ENCODE measurements at places on chromosomes 2 and 18. TPM values are rescaled to one million over a fixed set of nuclear protein-coding genes. Genes with fewer than 3 reads are reported as not detected.
A peak's percentile ranks its signal among the peaks of the same experiment; 100 is the strongest.

EVA1A gene
- total RNA-seq, result not detected

GRCh38 chr2:31388736-31389135 lies 25.8 kb downstream of the XDH start:
- H3K4me1 ChIP-seq, result peaks cover 14% of the 10 kb centered on the region
- peaks cover 37% of the 10 kb centered on the region for H3K27me3 ChIP-seq
- no peak overlapping the region for H3K4me3 ChIP-seq
- no peaks in the 10 kb centered on the region for H3K36me3 ChIP-seq
- no peak overlapping the region for H3K27ac ChIP-seq

RAB27B gene
- total RNA-seq, result 0.66 TPM

LOXHD1 gene
- 0.26 TPM for total RNA-seq

DNA sequence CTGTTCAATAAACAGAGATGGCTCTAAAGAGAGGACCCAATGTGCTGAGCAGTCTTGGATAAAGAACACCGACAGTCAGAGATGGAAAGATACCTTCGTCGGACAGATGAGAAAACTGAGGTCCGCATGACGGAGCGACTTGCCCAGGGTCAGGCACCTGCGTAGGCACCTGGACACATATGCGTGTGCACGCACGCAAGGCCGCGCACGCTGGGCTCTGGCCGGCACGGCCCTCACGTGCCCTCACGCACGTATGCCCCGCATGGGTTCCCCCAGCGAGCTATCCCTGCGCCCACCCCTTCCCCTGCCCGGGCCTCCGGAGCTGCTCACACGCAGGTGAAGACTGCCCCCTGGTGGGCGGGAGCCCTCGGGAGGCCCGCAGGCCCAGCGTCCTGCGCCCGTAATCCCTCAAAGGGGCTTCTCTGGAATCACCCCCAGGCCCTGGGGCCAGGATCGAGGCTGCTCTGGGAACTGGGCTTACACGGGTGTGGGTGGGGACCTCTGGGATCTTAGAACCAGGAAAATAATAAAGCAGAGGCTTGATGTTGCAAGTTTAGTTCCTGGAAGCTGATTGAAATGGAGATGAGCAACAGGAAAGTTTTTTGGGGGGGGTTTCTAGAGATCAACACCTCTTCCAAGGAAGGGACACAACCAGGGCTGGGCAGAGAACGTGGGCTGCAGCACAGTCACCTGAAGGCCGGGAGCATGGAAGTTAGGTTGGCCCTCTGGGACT lies 246.3 kb downstream of the TNS1 start:
- no peak overlapping the region for H3K27ac ChIP-seq
- H3K4me3 ChIP-seq, result peak overlapping the region; percentile 38
- H3K36me3 ChIP-seq, result peaks cover 2% of the 10 kb centered on the region
- peaks cover 22% of the 10 kb centered on the region for H3K4me1 ChIP-seq
- DNase-seq, result peak; percentile 72

NRP2 gene
- total RNA-seq, result 0.26 TPM

GRCh38 chr18:6021306-6022073 lies 126.2 kb upstream of the TMEM200C start:
- no peaks in the 10 kb centered on the region for H3K36me3 ChIP-seq
- H3K27me3 ChIP-seq, result no peaks in the 10 kb centered on the region
- no peak overlapping the region for H3K27ac ChIP-seq
- DNase-seq, result no peak
- no peak overlapping the region for H3K4me3 ChIP-seq
- H3K4me1 ChIP-seq, result no peaks in the 10 kb centered on the region

GRCh38 chr2:69628325-69629021 lies 15.1 kb downstream of the AAK1 start:
- H3K36me3 ChIP-seq, result peaks cover 12% of the 10 kb centered on the region
- H3K27ac ChIP-seq, result no peak overlapping the region
- peaks cover 22% of the 10 kb centered on the region for H3K4me1 ChIP-seq
- DNase-seq, result no peak
- no peaks in the 10 kb centered on the region for H3K27me3 ChIP-seq

DNA sequence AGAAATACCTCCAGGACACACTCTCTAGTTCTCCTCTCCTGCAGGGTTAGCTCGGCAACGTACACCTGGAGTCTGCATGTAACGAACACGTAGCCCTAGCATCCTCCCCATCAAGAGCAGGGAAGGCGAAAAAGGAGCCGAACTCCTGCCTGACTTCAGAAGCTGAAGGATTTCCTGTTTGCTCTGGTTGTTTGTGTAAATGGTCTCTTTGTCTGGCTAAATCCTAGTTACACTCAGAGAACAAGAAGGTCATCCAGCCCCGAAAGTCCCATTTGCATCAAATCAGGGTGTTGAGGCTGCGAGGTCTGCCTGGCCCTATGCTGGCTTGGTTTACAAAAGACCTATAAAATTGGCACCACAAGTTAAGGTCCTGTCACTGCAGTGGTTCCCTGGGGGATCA lies 66.4 kb upstream of the POMC start:
- H3K4me3 ChIP-seq, result no peak overlapping the region
- H3K36me3 ChIP-seq, result peaks cover 24% of the 10 kb centered on the region
- H3K27ac ChIP-seq, result no peak overlapping the region
- no peaks in the 10 kb centered on the region for H3K27me3 ChIP-seq
- DNase-seq, result no peak

DNA sequence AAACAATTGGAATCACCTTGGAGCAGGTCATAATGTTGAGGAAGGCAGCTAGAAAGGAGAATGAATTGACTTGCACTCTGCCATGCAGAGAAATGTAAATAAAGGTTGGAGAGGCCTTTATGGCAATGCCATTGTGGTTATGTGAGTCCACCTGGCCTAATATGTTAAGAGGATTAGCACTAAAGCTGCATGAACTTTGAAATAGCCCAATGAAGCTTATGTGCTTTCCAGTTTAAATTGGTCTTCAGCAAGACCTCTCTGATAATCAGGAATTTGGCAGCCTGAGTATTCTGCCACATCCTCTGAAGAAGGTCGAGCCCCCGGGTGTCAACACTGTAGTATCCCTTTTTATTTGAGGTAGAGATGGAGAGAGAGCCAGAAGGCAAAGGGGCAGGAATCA lies 464.9 kb downstream of the CDH2 start:
- H3K4me1 ChIP-seq, result no peaks in the 10 kb centered on the region
- H3K27ac ChIP-seq, result no peak overlapping the region
- no peaks in the 10 kb centered on the region for H3K27me3 ChIP-seq
- H3K4me3 ChIP-seq, result no peak overlapping the region
- H3K36me3 ChIP-seq, result no peaks in the 10 kb centered on the region

GRCh38 chr18:6543330-6543908 lies 128.7 kb upstream of the L3MBTL4 start:
- H3K4me1 ChIP-seq, result no peaks in the 10 kb centered on the region
- H3K27ac ChIP-seq, result no peak overlapping the region
- H3K27me3 ChIP-seq, result no peaks in the 10 kb centered on the region
- H3K36me3 ChIP-seq, result no peaks in the 10 kb centered on the region

RAB17 gene
- total RNA-seq, result not detected

RBM44 gene
- 0.42 TPM for total RNA-seq

PRSS56 gene
- not detected for total RNA-seq

DNA sequence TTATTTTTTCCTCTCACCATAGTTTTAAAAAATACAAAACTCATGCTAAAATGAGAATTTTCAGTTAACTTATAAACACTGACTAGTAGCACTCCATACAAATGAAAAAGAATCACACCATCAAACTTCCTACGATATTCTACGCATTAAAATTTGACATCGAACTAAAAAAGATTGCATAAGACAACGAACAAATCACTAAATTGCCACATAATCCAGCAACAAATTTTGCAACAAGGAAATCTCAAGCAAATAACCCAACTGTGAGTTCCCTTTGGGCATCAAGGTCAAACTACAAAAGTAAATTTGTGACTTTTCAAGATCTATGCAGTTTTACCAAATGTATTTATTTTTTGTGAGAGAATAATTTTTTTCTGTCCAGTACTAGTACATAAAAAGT lies 1.5 kb downstream of the MAP3K2 start:
- peaks cover 18% of the 10 kb centered on the region for H3K36me3 ChIP-seq
- H3K27ac ChIP-seq, result peak overlapping the region; percentile 85
- peaks cover 67% of the 10 kb centered on the region for H3K4me1 ChIP-seq
- H3K4me3 ChIP-seq, result peak overlapping the region; percentile 91
- H3K27me3 ChIP-seq, result no peaks in the 10 kb centered on the region
- DNase-seq, result no peak
